ENCODE measurements at places on chromosomes 3 and 15.

GRCh38 chr3:42032693-42033349, 58.3 kb upstream of the TRAK1 start:
- DNase-seq, result peak; percentile 74

DNA sequence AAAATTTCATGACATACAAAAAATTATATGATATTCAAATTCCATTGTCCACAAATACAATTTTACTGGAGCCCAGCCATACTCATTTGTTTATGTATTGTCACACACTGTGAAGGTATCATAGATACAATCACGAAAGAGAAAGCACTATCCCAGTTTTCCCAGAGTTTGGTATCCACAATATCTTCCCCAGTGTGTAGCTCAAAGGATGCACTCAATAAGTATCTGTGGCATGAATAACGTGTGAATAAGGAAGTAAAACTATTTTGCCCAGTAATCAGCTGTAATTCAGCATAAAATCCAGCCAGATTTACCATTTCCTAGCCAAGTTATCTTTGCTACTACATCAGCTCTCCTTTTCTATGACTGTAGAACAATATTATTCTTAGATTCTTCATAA, 131.3 kb upstream of the KCNMB2 start:
- no peak for DNase-seq

- no peak for DNase-seq
Measured at GRCh38 chr3:189369636-189370035, 197.9 kb downstream of the TPRG1 start.

DNA sequence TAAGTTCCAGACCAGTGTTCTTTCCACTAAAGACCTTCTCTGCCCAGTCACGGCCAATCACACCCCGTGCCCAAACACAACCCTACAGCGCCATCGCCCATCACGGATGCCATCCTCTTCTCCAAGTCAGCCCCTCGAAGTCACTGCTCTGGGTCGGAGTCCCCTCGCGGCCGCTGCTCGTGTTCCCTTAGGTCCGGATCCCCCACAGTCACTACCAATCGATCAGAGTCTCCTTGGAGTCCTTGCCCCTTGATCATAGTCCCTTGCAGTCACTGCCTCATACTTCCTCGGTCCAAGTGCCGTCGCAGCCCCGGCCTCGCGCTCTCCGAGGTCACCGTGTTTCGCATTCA, 461 bp downstream of the PCYT1A start:
- no peak for DNase-seq

DNA sequence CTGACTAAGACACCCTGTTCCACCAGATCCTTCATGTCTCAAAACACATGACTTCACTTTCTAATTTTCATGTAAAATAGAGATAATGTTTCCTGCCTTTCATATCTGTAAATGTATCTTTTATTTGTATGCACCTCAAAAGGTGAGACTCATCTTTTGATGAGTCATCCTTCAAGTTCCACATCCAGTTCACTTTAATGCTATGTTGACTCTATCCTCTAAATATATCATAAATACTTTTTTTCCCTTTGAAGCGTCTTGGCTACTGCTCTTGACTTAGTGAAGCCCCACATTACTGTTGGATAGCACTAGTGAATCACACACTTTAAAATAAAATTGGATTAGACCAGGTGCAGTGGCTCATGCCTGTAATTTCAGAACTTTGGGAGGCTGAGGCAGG, 741.1 kb downstream of the VGLL3 start:
- no peak for DNase-seq

DNA sequence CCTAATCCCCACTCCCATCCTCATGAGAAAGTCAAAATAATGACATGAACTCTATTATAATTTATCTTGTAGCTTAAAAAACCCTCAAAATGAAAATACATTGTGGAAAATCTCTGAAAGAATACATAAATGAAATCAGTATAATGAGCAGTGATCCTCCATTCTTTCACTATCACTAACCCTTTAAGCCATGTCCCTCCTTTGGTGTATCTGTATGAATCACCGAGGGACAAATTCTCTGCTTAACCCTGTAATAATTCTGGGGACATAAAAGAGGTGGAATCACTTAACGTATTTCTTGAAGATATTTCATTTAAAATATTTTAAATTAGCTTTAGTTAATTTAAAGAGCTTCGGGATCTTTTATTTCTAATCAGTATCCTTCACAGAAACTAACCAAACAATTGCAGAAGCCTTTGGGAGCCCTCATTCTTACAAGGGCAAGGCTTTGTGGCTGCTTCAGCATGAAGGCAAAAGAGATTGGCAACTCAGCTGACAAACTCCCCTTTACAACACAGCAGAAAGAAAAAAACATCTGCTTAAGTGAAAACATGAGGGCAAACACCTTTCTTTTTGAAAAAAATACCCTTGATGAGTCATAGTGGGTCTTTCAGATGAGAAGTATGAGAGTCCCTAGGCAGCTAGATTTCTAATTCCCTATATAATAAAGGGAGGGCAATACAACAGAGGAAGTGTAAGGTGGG, 44.0 kb upstream of the ALCAM start:
- no peak for DNase-seq

- DNase-seq, result no peak
Measured at GRCh38 chr15:63532307-63532744, 27.9 kb downstream of the USP3 start.

DNA sequence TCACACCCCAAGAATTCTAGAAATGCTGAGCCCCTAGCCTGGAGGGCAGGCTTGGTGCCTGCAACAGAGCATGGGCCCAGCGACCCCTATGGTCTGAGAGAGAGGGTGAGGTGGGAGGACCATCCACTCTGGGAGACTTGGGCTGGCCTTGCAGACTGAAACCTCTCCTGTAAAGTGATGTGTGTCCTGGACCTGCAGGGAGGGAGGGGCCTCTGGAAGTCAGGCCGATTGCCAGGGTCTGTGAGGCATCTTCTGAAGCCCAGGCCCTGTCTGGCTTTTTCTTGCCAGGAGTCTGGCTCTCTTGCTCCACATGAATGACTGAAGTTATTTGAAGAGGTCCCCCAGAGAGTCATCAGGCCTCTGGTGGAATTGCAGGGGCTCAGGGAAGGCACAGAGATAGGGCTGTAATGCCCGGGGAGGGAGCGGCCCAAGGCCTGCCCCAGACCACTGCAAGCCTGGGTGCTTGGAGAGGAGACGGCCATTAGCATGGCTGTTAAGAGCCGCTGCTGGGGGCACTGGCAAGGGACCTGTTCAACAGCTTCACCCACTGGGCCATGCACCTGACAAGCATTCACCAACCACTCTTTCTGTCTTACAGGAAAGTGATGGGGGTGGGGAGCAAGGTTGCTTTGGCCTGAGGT, 56.0 kb upstream of the CHRNA7 start:
- DNase-seq, result no peak

GRCh38 chr3:12956316-12956660, 114.9 kb upstream of the RPL32 start:
- DNase-seq, result no peak

- no peak for DNase-seq
Measured at GRCh38 chr3:74921676-74922075, 307.2 kb upstream of the CNTN3 start.

- no peak for DNase-seq
Measured at GRCh38 chr3:25144430-25144829, 283.6 kb upstream of the RARB start.

GRCh38 chr15:56325186-56325585, 40.0 kb upstream of the TEX9 start:
- DNase-seq, result no peak

GRCh38 chr15:69855258-69856000, 242.3 kb downstream of the TLE3 start:
- DNase-seq, result no peak

- DNase-seq, result peak; percentile 13
Measured at GRCh38 chr3:52523386-52524257, 10.0 kb downstream of the NT5DC2 start.

GRCh38 chr15:75201616-75202250, at the start of gene C15orf39:
Gene C15orf39 (plus strand): TSS chr15:75201882. CDS start chr15:75206049, 4,167 bp downstream.
- peak; percentile 80 for DNase-seq

DNA sequence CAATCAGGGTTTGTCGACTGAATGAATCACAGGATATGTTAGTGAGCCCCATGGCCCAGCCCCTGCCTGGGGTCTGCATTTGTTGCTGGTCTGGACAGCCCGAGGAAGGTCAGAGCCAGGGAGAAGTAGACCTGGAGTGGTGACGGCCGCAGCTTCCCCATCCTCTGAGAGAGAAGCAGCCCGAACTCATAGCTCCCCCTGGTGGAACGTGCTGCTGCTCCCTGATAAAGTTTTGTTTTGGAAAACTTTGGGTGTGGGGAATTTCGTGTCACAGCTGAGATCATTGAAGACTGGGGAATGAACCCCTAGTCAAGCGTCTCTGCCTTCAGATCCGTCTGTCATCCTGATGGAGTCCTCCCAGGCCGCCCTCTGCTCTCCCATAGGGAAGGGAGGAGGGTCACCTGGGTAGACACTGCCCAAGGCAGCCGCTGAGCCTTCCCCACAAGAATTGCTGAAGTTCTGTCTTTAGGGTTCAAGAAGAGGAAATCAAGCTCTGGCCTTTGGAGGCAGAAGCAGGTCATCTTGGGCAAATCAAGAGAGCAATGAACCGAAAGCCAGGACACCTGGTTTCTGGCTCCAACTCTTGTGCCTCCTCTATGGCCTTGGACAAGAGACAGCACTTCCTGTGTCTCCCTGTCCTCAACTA, 60.5 kb downstream of the GLDN start:
- peak; percentile 26 for DNase-seq

- peak; percentile 39 for DNase-seq
Measured at GRCh38 chr15:84598993-84599392, 1.8 kb upstream of the ZSCAN2 start.

DNA sequence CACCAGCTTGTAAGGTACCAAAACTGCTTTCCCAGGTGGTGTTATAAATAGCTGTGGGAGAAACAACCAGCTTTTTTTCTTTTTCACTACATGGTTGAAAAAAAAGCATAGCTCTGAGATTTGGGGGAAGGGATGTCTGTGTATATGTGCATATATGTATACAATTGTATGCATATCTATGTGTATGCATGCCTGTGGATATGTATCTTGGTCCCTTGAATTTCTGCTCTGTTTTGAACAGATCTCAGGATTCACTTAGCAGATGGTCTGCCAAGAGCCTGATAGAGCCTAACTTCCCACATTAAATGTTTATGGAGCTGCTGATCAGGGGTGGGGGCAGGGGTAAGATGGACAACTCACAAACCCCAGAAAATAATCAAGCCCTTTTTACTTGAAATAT, 39.0 kb upstream of the CPNE4 start:
- DNase-seq, result no peak

- DNase-seq, result no peak
Measured at GRCh38 chr15:49060710-49061495, 14.7 kb upstream of the SECISBP2L start.

DNA sequence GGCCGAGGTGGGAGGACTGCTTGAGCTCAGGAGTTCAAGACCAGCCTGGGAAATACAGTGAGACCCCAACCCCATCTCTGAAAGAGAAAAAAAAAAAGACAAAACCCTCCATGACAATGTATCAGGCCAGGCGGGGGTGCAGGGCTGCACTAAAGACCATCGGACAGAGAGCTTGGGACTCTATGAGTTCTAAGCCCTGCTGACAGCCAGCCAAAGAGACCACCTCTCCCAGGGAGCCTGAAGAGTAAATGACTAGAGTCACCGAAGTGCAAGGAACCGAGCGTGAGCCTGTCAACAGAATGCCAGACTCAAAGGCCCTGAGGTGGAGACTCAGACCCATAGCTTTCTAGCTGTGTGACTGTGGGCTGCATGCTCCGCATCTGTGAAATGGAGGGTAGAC, 12.5 kb downstream of the POC1A start:
- no peak for DNase-seq

DNA sequence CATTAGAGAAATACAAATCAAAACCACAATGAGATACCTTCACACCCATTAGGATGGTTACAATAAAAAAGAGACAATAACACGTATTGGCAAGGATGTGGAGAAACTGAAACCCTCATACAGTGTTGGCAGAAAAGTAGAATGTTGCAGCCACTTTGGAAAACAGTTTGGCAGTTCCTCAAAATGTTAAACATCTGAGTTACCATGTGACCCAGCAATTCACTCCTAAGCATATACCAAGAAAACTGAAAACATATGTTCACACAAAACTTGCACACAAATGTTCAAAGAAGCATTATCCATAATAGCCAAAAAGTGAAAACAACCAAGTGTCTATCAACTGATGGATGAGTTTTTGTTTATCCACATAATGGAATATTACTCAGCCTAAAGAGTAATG, 166.9 kb upstream of the FAM3D start:
- peak; percentile 91 for DNase-seq

- DNase-seq, result no peak
Measured at GRCh38 chr3:88918841-88919240, 188.6 kb upstream of the EPHA3 start.

DNA sequence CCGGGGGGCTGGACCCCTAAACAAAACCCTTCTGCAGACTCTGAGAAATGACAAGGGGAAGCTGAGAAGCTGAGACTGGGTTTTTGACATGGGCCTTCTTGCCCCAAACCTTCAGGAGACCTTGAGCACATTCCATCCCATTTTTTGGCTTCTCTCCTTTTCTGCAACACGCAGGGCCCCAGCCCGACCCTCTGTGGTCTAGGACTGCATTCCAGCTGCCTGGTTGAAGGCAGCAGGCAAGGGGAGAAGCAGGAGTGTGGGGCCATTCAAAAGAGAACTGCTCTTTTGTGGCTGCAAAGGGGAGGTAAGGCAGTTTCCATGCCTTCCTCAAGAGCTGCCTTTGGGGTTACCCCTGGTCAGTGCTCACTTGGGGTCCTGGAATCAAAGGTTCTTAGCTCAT, 263.0 kb downstream of the TLE3 start:
- peak; percentile 52 for DNase-seq

DNA sequence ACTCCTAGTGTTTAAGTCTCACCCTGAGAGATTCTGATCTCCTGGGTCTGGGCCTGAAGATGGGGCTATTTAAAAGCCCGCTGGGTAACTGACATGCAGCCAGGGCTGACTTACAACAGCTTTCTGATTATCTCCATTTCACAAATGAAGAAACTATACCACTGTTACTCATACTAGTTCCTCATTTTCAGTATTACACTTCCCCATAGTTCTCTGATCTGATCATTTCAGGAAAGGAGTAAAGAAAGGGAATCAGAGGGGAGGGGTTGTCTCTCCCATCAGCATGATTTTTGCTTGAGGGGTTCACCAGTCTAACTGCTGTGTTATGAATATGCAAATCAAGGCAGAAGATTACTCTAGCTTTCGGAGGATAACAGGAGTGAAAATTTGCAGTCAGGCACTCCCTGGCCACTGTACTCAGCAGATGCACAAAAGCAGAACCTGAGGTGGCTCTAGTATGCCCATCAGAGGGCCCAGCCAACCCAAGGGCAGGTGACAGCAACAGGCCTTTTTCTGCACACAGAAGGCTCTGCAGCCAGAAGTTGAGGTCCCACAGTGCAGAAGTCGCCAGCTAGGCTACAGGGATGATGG, 59.4 kb downstream of the DAPK2 start:
- DNase-seq, result no peak

GRCh38 chr3:138097192-138098172, 17.9 kb downstream of the DZIP1L start:
- DNase-seq, result peak; percentile 40
